OCI-M1 (cell line): ENCODE measurements at places on chromosomes 5 and 9.

DNA sequence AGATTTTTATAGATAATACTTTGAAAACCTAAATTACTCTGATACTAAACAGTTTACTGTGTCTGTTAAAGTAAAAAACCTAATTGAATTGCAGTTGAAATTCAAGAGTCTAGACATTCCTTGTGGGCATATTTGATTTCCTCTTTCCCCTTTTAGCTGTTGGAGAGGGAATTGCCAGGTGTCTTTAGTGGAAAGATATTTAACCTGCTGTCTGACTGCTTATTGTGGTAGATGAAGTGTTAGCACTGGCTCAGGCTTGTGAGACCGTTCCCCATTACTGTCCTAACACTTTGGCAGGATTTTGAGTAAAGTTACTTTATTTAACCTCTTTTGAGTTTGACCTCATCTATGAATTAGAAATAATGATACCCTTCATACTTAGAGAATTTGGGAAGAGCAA, 16.4 kb downstream of the MAP3K1 start:
- DNase-seq = no peak

DNA sequence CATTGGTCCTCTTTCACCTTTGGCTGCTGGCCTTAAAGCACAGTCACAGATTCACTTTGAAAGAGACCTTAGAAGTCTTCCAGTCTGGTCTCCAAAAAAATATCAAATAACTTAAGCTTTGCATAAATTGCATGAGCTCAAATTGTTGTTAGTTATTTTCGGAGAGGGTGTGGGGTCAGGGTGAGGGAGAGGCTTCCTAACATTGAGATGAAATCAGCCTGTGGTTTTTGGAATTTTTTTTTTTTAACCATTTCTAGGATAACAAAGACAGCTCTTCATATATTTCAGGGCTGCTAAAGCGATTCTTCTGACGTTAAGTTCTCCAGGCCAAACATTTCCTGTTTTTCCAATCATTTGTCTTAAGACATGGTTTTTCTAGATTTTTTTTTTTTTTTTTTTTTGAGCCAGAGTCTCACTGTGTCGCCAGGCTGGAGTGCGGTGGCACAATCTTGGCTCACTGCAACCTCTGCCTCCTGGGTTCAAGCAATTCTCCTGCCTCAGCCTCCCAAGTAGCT, 4.5 kb downstream of the OCLN start:
- no peak for DNase-seq

- DNase-seq = peak; percentile 70
These were observed 752 bp upstream of the GLRX start for GRCh38 chr5:95823218-95823737.

DNA sequence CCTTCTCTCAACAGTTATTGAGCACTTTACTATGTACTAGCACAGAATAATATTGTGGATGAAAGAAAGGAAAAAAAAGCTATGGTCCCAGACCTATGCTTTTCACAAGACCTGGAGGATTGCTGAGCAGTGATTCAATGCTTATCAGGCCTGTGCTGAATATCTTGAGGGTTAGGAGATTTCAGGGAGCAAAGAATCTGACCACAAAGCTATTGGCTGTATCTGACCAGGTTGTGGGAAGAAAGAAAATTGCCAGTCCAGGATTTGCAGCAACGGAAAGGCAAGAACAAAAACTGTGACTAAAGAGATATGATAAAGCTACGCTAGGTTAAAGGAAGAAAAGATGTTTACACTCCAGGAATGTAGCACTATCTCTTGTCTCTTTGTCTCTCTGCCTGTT, 14.9 kb upstream of the MACIR start:
- peak; percentile 30 for DNase-seq

GRCh38 chr5:58898006-58898405, 315.1 kb downstream of the RAB3C start:
- DNase-seq = no peak

DNA sequence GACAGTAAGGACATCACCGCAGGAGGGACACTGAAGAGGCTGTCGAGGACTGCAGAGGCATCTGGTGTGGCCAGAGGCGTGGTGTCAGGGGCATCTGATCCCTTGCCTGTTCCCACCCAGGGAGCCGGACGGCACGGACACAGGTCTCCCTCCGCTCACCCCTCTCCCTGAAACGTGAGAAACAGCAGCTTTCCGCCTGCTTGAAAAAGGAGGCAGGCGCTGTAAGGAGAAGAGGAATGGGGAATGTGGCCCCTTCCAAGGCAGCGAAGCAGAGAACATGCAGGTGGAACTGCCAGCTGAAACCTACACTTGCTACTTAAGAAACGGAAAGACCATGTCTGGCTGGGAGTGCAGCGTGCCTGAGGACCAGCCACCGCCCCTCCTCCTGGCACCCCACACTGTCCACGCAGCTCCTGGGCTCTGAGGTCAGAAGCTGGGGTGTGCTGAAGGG, 176.2 kb downstream of the GAPVD1 start:
- no peak for DNase-seq

DNA sequence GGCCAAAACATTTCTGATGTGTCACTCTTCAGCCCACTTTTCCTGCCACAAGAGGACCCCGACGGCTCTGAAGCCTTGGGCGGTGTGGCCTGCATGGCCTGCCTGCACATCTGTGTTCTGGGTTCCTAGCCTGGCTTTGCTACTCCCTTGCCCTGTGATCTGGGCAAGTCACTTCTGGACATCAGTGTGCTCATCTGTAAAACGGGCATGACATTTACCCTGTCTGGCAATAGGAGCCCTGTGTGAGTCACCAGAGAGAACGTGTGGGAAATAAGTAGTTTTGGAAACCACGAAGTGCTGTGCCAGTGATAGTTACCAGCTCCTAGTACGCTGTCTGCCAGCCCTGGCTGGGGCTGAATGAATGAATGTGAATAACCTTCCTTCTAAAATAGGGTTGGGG, 90.8 kb downstream of the MACROH2A1 start:
- DNase-seq = no peak

DNA sequence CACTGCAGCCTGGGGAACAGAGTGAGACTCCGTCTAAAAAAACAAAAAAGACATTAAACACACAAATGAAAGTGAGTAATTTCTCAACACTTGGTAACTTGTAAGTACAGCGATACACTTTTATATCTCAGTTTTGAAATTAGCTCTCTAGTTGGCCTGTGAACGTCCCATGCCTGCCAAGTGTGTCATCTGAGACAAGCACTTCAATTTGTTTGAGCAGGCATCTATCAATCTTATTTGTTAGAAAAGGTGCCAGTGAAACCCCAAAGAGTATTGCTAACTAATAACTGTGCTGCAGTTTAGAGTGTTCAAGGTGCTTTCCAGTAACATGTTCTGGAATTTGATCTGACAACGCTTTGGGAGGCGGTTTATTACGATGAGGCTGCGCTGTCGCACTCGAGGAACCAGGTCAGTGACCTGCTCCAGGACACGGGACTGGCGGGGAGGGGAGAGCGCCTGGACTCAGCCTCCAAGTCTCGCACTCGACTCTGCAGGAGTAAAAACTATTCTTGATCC, 1.1 kb upstream of the SPIN1 start:
- no peak for DNase-seq

DNA sequence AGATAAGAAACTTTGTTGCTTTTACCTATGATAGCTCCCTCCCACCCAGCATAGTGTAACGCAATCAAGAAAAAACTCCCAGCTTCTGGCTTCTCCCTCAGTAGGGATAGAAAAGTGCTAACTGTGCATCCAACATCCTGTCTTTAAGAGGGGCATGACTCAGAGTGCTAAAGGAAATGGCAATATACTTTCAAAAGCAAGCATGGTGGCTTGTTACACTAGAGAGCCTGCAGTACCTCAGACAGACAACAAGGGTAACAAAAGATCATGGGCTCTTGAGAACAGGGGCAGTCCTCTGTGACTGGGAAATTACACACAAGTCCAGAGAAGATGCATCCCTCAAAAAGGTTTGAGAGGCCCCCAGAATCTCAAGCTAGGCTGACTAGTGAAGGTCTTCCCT, 37.8 kb downstream of the PRELID2 start:
- DNase-seq = no peak
